ENCODE measurements at places on chromosomes 16 and 17.

- peak; percentile 24 for DNase-seq
Observed at GRCh38 chr16:3646348-3646920, 8.1 kb upstream of the DNASE1 start.

DNA sequence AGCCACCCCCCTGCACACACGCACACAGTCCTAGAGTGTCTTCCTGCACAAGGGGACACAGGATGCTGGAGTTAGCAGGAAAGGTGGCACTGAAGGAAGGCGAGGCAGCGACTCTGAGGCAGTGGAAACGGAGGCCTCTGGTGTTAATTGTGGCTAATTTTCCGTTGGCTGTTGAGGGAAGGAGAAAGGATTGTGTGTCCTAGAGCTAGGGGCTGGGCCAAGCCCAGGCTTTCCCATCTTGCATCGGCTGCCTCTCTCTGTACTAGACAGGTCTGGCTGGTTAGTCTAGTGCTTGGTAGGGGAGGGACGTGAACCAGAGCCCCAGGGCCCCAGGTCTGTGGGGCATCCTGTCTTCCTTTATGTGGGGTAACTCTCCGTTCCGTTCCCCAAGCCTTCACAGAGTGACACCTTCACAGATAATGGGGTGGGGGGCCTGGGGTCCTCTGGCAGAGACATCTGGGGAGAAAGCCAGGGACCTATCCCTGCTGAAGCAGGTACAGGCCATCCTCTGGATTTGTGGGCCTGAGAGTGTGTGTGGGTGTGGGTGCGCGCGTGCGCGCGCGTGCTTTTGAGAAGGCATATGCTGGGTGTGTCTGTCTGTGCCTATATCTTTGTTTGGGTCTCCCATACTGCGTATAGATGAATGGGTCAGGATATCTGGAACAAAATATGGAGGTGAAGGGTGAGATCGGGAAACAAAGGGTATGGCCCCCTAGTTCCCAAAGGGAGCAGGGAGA is at the start of gene CHD3:
TSS of gene CHD3 (plus strand) at position 606 of the 737 bp plus-strand sequence. CDS start 212 bp downstream, outside the sequence.
- DNase-seq: peak; percentile 58

GRCh38 chr17:15289285-15290183 is 24.4 kb upstream of the PMP22 start:
- no peak for DNase-seq

DNA sequence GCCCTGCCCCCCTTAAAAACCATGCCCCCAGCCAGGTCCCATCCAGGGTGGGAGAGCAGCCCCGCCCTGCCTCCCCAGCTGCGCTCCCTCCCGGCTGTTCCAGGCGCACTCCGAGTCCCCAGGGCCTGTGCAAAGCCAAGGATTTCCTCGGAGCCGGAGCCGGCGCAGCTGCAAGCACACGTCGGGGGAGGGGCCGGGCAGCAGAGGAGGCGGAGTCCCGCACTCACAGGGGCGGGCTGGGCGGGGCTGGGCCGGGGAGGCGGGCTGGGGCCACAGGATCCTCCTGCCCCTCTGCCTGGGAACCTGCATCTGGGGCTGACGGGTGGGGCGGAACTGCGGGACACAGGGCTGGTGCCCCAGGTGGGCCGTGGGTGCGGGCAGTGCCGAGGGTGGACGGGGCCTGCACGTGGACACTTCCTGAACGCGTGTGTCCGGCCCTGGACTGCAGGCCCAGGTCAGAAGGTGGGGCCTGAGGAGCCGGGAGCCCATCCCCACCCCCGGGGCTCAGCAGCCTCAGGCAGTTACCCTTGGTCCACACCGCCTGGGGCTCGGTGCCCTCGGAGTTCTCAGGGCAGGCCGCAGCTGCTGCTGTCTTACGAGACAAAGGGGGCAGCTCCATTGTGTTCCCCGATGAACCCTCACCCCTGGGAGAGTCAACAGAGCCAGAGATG is 24.0 kb upstream of the SSTR5 start:
- DNase-seq: peak; percentile 63

- DNase-seq: no peak
Observed at GRCh38 chr17:69427486-69428197, 13.1 kb downstream of the MAP2K6 start.

GRCh38 chr16:12206098-12206748 is 229.7 kb downstream of the SNX29 start:
- no peak for DNase-seq
